GM20000 (cell line): ENCODE measurements at places on chromosomes 3 and 15.

GRCh38 chr3:108243243-108243642 is 21.0 kb upstream of the IFT57 start:
- DNase-seq = no peak

DNA sequence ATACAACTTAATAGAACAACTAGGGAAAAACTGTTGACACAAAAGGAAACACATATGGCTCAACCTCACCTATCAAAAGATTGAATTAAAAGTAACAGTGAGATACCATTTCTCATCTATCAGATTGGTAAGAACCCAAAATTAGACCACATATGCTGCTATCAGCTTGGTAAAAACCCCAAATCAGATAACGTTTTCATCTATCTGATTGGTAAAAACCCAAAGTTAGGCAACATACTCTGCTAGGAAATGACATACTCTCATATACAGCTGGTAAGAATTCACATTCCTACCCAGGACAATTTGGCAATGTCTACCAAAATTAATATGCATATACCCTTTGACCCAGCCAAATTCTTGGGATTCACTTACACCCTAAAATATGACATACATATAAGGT is 26.3 kb downstream of the NRG4 start:
- no peak for DNase-seq

GRCh38 chr3:4163011-4163410 is 140.2 kb upstream of the SETMAR start:
- DNase-seq = no peak

- DNase-seq = no peak
These were observed 631.6 kb upstream of the KCNMB2 start for GRCh38 chr3:177904621-177905020.

DNA sequence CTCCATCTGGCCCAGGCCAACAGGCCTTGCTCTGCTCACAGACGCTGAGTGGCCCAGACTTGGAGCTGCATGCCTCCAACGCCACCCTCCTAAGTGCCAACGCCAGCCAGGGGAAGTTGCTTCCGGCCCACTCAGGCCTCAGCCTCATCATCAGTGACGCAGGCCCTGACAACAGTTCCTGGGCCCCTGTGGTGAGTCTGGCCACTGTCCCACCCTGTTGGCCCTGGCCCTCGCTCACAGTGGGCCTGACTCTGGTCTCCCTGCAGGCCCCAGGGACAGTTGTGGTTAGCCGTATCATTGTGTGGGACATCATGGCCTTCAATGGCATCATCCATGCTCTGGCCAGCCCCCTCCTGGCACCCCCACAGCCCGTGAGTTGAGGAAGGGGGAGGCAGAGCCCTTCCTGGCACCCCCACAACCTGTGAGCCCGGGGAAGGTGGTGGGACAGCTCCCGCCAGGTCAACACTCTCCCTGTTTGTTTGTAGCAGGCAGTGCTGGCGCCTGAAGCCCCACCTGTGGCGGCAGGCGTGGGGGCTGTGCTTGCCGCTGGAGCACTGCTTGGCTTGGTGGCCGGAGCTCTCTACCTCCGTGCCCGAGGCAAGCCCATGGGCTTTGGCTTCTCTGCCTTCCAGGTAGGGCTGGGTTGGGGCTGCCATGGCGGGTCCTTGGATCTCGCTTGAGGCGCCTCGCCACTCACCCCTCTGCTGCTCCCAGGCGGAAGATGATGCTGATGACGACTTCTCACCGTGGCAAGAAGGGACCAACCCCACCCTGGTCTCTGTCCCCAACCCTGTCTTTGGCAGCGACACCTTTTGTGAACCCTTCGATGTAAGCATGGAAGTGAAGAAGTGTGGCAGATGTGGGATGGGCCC is 10.0 kb downstream of the NT5DC2 start:
- DNase-seq = no peak

GRCh38 chr15:86300390-86301125 is 220.9 kb downstream of the AGBL1 start:
- no peak for DNase-seq

- no peak for DNase-seq
These were observed 279.5 kb upstream of the TRIM42 start for GRCh38 chr3:140398387-140398786.

GRCh38 chr3:173395073-173395411 is 2.5 kb upstream of the NLGN1 start:
- peak; percentile 28 for DNase-seq

DNA sequence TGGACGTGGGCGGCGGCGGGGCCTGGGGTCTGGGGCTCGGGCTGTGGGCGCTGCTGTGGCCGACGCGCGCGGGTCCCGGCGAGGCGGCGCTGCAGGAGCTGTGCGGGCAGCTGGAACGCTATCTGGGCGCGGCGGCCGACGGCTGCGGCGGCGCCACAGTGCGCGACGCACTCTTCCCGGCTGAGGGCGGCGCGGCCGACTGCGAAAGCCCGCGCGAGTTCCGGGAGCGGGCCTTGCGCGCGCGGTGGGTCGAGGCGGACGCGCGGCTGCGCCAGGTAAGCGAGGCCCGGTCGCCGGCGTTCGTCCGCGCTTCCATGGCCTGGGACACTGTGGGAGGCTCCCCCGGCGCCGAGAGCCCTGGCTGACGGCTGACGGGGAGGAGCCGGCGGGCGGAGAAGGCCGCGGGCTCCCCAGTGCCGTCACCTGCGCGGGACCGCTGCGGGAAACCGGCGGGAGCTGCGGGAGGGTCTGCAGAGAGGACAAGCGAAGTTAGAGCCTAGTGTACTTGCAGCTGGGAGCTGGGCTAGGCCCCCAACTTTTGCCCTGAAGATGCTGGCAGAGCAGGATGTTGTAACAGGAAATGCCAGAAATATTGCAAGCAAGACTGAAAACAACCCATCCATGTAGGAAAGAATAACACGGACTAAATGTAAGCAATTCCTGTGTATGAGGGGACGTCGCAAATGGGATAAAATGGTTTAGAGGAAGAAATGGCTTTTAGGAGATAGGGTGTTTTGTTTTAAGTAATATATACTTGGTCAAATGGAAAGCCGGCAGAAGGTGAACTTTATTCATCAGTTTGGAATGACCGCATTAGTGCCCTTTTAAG is 847 bp downstream of the WHAMM start:
- DNase-seq = peak; percentile 60

- DNase-seq = no peak
These were observed 14.8 kb downstream of the SKIL start for GRCh38 chr3:170372190-170372879.

DNA sequence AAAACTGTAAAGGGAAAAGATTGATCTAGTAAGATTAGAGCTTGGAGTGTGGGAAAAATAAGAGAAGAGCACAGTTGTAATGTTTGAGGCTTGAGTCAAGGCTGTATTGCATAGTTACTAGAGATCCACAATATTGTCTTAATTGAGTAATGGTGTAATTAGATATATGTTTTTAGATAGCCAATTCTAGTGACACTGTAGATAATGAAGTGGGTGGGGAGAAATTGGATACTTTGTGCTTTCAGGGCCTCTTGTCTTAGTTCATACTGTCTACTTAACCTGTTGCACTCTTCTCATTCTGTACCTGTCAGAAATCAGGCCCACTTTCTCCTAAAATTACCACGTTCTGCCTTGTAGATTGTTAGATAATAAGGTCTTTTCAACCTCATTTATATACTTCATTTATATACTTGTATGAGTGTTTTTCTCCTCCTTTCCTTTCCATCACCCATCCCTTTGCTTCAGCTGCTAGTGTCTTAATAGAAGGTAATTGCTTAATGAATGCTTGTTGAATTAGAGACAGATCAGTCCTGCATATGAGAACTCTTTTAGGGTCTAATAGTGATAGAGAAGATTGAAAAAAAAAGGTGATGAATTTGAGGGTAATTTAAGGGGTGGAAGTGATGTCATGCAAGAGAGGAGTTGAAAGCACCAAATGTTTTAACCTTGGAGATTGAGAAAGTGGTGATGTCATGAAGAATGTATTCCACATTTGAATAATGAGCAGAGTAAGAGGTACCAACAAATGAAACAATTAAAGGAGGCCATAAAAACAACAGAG is 32.0 kb downstream of the PIK3CA start:
- peak; percentile 14 for DNase-seq

DNA sequence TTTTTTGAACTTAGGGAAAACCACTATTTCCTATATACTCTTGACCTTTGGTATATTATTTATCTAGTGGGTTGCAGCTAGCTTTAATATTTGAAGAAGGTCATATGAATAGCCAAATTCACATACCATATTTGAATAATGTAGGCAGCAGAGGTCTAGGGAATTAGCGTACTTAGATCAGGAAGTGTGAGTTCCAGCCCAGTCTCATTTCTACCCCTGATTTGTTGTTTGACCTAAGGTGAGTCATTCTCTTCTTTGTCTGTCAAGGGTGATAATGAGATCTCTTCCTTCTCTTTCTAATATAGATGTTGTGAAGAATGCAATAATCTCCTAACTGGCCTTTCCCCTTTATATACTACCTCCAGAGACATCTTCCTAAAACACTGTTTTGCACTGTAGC is 36.6 kb upstream of the ZPLD1 start:
- no peak for DNase-seq

- no peak for DNase-seq
These were observed 78.1 kb downstream of the ATP10A start for GRCh38 chr15:25784876-25785640.

DNA sequence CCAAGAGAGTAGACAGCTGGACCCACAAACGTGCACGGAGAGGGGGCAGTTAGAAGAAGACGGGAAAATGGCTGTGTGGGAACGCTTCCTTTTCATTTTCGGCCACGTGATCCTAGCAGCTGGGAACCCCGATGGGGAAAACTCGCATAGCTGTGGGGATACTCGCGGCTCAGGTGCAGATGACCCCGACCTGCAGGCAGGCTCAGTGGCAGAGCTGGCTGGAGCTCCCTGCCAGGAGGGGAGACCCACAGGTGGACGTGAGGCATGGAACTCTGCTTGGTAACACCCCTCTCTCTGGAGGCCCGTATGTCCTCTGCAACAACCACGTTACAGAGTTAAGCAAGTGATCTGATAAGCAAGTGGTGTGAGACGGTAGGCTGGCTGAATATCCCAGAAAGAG is 84.6 kb upstream of the SNRPA1 start:
- no peak for DNase-seq

- no peak for DNase-seq
These were observed 297.5 kb upstream of the LYSMD4 start for GRCh38 chr15:100030586-100031229.

DNA sequence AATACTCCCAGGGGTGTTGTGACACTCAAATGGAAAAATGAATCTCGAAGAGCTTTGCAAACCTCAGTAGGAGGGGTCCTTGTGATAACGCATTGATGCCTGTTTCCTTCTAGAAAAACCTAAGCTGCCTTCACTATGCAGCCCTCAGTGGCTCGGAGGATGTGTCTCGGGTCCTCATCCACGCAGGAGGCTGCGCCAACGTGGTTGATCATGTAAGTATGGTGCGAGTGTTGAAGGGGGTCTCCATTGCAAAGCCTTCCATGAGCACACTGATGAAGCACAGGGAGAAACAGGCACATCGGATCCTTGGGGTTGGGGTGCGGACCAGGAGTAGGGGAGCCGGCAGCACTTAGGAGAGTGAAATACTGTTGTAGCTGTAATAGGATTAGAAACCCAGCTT is 22.3 kb downstream of the ANKDD1A start:
- no peak for DNase-seq

DNA sequence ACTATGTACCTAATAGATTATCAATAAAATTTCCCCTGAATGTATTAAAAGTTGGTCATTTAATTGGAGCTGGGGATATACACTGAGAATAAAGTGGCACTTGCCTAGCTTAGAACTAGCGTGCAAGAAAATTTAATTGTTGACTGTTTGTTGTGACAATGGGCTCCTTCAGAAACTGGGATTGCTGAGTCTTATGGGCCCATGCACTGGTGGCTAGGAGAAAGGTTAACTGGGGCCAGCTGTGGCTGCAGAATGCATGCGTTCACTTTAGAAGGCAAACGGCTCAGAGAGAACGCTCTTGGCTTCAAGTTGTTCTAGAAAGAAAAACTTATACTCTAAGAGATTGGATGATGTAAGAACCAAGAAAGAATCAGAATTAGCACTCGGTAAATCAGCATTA is 18.7 kb upstream of the LPP start:
- no peak for DNase-seq

DNA sequence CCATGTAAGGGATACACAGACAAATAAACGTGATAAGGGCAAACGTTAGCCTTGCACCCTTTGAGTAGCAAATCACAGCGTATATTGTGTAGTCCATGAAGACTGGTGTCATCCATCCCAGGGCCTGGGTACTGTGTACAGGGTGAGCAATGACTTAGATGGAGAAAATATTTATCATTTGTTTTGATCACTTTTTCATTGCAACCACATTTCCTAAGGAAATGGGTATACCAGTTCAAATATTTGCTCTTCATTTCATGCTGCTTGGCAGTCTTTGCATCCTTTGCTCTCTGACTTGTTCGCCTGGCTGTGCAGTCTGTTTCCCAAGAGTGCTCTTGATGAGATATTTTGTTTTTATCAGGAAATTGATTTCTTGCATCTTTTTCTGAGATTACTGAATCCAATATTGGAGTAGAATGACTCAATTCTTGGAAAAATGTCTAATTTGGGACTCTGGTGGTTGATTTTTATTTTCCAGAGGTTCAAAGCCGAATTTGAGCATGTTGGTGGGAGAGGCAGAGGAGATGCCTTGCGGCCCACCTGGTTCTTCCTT is 424.6 kb upstream of the SEMA6D start:
- no peak for DNase-seq

DNA sequence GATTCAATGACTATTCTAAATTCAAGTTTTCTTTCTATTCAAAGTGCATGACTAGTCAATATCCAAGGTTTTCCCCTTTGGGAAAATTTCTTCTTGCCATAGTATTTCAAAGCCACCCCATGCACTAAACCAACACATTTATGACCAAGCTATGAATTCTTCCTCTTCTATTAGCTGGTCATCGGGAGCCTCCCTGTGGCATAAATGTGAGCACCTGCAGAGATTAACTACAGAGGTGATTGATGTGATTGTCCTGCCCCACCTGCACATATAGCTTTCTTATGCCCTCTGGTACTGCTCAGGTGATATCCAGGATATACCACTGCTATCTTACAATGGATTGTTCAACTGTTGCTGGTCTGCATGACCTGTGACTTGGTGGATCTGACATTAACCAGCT is 694.9 kb downstream of the ZBBX start:
- DNase-seq = no peak

GRCh38 chr3:162597226-162597625 is 1100.6 kb downstream of the OTOL1 start:
- DNase-seq = no peak

DNA sequence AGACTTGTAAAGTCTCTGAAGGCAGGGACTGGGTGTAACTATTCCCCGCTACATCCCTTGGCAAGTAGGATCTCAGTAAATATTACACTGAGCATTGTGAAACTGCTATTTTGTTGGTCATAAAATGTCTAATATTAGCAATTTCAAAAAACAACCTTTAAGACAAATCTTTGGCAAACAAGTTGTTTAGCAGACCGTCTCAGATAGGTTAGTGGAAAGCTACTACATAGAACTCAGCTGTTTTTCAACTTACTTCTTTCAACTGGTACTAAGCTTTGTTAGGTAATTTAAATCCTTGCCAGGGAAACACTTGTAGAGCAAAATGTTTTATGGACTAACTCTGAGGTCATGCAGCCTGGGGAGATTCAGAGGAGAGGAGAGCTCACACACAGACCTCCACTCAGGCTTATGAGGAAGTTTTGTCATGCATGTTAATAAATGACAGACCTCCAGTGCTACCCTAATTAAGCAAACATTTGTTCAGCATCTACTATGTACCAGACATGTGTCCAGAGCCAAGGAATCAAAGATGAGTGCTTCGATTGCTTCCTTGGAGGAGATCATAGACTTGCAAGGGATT is 61.6 kb upstream of the STAC start:
- no peak for DNase-seq

- no peak for DNase-seq
These were observed 559.3 kb upstream of the GRM7 start for GRCh38 chr3:6301626-6302025.
